CD4-positive, alpha-beta T cell (primary cell): ENCODE measurements at places on chromosomes 5 and 9. TPM values are rescaled to one million over a fixed set of nuclear protein-coding genes. Genes with fewer than 3 reads are reported as not detected.

The MARCOL gene
- total RNA-seq: not detected

The CACFD1 gene
- 3.8 TPM for total RNA-seq

The MED22 gene
- 15.7 TPM for total RNA-seq

The TMC1 gene
- total RNA-seq: not detected

The LRRC19 gene
- not detected for total RNA-seq

The CARTPT gene
- not detected for total RNA-seq

The HRCT1 gene
- total RNA-seq: not detected

The MEIKIN gene
- not detected for total RNA-seq

The ANKRD20A1 gene
- total RNA-seq: not detected

The AHRR gene
- total RNA-seq: 0.45 TPM

The BICD2 gene
- total RNA-seq: 14.1 TPM

The N4BP3 gene
- 4.3 TPM for total RNA-seq

The TMEM161B gene
- total RNA-seq: 19.6 TPM

The SLC25A25 gene
- total RNA-seq: 17.7 TPM

The EIF4EBP3 gene
- 15.1 TPM for total RNA-seq

The NREP gene
- total RNA-seq: 2.9 TPM

The PCDHGA2 gene
- not detected for total RNA-seq

The PIP5K1B gene
- total RNA-seq: not detected
